ENCODE measurements at places on chromosomes 3 and 15.

DNA sequence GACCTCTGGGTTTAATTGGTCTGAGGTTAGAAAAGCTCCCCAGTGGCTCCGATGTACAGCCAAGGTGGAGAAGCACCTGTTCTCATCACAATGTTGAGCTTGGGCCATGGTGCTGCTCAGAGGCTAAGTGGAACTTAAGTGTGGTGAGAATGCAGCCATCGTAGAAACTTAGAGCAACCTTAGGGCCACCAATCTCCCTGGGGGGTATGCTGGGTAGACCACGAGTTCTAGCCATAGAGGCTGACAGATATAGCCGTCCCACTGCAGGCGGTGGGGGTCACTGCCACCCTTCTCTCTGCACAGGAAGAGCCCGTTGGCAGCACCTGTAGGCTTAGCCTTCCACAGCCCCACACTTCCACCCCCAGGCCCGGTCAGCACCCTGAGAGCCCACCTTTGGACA, 38.0 kb downstream of the MGLL start:
- H3K4me3 ChIP-seq: no peak overlapping the region
- 0 out of 2 replicates have a peak, but pooled peaks cover 5% of the 10 kb centered on the region for H3K4me1 ChIP-seq
- peaks cover 23% of the 10 kb centered on the region for H3K27me3 ChIP-seq
- H3K27ac ChIP-seq: no peak overlapping the region

GRCh38 chr3:123739106-123739505, 145.0 kb downstream of the MYLK start:
- H3K4me1 ChIP-seq: no peaks in the 10 kb centered on the region
- H3K4me3 ChIP-seq: no peak overlapping the region
- no peak overlapping the region for H3K27ac ChIP-seq
- peaks cover 5% of the 10 kb centered on the region for H3K27me3 ChIP-seq
- no peaks in the 10 kb centered on the region for H3K36me3 ChIP-seq

DNA sequence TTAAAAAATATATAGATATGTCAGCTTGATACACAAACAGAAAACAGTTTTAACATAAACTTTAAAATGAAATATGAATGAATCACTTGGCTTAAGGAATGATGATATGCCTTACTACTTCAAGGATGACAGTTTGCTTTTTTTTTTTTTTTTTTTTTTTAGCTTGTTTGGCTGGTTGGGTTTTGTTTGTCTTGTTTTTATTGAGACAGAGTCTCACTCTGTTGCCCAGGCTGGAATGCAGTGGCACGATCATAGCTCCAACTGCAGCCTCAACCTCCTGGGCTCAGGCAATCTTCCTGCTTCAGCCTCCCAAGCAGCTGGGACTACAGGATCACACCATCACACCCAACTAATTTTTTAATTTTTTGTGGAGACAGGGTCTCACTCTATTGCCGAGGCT, 14.5 kb downstream of the LRRC2 start:
- peak overlapping the region; percentile 97 for H3K27ac ChIP-seq
- no peak for DNase-seq

DNA sequence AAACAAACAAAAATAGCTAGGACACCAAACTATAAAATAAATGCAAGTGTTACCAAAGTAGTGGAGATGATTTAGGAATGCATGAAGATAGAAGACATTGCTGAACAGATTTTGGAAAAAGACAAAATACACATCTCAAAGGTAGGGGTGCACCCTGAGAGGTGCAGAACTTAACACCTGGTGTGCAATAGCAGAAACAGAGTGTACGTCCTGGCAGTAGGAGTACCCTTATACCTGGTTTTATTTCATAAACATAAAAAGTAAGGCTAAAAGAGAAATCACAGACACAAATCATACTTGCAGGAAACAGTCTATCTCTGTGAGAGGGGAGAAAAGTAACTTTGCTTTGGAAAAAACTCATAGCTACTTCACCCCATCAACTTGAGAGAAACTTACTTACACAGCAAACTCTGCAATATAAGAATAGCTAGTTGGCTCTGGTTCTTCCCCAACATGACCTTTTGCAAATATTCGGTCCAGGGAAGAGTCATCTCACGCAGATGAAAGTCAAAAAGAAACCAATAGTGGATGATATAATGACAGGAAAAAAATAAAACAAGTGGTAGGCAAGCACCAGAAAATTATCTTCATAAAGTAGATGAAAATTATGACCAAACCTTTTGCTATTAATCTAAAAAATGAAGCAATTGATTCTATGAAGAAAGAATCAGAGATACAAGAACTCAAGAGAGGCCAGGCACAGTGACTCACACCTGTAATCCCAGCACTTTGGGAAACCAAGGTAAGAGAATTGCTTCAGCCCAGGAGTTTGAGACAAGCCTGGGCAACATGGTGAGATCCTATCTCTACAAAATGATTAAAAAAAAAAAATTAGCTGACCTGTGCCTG, 108.9 kb upstream of the BNIP2 start:
- H3K4me1 ChIP-seq: no peaks in the 10 kb centered on the region
- H3K27ac ChIP-seq: no peak overlapping the region
- no peaks in the 10 kb centered on the region for H3K36me3 ChIP-seq
- DNase-seq: no peak
- H3K27me3 ChIP-seq: no peaks in the 10 kb centered on the region

- no peaks in the 10 kb centered on the region for H3K27me3 ChIP-seq
- no peak overlapping the region for H3K27ac ChIP-seq
- no peaks in the 10 kb centered on the region for H3K4me1 ChIP-seq
- H3K36me3 ChIP-seq: 0 out of 2 replicates have a peak, but pooled peaks cover 3% of the 10 kb centered on the region
Measured at GRCh38 chr3:20130106-20130505, 55.9 kb downstream of the SGO1 start.

GRCh38 chr3:12300137-12300536, 11.3 kb downstream of the PPARG start:
- H3K27me3 ChIP-seq: no peaks in the 10 kb centered on the region
- H3K36me3 ChIP-seq: no peaks in the 10 kb centered on the region
- DNase-seq: no peak
- no peak overlapping the region for H3K4me3 ChIP-seq
- H3K4me1 ChIP-seq: no peaks in the 10 kb centered on the region
- H3K27ac ChIP-seq: no peak overlapping the region

DNA sequence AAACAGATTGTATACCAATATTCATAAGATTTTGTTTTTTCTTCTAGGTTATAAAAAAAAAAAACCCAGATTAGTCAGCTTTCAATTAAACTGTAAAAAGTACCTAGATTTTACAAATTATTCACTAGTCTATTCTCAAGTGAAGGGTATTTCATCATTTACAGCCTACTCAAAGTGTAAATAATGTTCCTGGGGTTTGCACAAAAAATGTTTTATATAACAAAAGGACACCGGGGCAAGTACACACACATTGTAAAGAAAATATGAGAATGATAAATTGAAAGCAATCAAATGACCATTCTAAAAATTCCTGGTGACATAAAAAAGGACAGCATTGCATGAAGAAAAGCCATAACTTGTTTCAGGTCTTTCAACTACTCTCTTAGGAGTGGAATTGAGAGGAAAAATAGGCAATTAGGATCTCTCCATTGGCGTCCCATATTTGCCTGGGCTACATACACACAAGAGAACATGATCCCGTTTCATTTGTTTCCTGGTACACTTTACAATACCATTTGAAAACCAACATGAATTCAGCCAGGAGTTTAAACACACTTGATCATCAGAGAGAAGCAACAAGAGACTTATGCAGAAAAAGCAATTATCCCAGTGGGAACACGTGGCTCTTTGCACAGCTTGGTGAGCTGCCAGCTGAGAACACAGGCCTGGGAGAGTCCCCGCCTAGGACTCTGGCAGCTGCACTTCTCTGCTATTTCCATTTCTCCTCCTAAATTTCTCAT, 1039.2 kb downstream of the ROBO1 start:
- no peaks in the 10 kb centered on the region for H3K36me3 ChIP-seq
- no peak for DNase-seq
- no peak overlapping the region for H3K27ac ChIP-seq
- H3K4me1 ChIP-seq: no peaks in the 10 kb centered on the region
- no peaks in the 10 kb centered on the region for H3K27me3 ChIP-seq

DNA sequence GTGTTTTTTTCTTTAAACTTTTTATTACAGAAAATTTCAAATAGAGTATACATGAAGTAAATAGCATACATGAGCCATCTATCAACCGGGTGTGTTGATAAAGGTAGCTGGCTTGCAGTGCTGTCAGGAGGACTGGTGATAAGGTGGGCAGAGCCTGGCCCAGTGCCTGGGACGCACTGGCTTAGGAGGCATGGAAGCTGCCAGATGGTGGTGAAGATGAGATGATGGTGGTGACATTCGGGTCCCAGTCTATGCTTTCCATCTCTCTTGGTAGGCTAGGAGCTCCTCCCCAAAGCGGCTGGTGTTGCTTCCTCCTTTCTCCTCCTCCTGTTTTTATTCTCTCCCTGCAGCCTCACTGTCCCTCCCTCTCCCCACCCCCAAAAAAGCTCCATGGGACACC, 101.7 kb downstream of the ADCY5 start:
- peaks cover 12% of the 10 kb centered on the region for H3K27me3 ChIP-seq
- H3K36me3 ChIP-seq: no peaks in the 10 kb centered on the region
- no peak overlapping the region for H3K27ac ChIP-seq

DNA sequence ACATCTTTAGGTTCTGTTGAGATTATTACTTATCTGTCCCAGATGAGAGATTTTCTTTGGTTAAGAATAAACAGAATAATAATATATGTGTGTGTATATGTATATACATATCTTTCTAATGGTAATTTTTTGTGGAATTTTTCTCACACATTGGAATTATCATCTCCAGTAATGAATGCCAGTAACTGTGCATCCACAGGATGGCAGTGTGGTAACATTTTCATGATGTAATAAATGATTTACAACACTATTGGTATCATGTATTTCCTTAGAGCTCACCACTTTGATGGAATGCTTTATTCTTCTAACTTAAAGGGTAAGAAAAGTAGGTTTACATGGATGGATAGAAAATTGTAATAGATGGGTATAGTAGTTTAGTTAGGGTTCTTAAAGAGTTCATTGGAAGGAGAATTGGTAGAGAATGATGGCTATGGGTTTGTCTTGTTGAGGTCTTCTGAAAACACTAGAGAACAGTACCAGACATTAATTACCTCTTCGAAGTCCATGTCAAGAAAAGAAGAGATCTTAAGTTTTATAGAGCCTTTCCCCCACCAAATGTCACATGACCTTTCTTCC, 78.1 kb downstream of the STT3B start:
- DNase-seq: no peak
- peaks cover 65% of the 10 kb centered on the region for H3K36me3 ChIP-seq
- no peak overlapping the region for H3K4me3 ChIP-seq
- no peaks in the 10 kb centered on the region for H3K4me1 ChIP-seq

- no peaks in the 10 kb centered on the region for H3K36me3 ChIP-seq
- peak overlapping the region; percentile 75 for H3K27ac ChIP-seq
- H3K27me3 ChIP-seq: no peaks in the 10 kb centered on the region
- peak; percentile 67 for DNase-seq
- no peak overlapping the region for H3K4me3 ChIP-seq
Measured at GRCh38 chr3:46558184-46559043, 7.7 kb downstream of the LRRC2 start.

DNA sequence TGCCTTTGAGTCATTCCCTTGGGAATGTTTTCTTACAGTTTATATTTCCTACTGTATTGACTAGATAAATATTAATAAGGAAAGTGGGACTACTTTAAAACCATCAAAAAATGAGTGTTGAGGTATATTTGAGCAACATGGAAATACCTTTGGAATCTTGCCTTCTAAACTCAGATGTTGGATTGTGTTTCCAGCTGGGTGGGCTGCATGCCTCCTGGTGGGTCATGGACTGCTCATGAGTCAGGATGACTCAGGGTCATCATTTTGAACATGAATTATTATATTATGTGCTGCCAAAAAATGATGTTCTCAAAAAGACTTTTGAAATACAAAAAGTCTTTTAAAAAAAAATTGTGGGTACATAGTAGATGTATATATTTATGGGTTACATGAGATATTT, 41.1 kb upstream of the APH1B start:
- no peak for DNase-seq
- H3K4me1 ChIP-seq: peaks cover 19% of the 10 kb centered on the region
- H3K4me3 ChIP-seq: no peak overlapping the region
